Germinal center (tissue), 1 donor: ENCODE measurements at places on chromosomes 11 and 22.

DNA sequence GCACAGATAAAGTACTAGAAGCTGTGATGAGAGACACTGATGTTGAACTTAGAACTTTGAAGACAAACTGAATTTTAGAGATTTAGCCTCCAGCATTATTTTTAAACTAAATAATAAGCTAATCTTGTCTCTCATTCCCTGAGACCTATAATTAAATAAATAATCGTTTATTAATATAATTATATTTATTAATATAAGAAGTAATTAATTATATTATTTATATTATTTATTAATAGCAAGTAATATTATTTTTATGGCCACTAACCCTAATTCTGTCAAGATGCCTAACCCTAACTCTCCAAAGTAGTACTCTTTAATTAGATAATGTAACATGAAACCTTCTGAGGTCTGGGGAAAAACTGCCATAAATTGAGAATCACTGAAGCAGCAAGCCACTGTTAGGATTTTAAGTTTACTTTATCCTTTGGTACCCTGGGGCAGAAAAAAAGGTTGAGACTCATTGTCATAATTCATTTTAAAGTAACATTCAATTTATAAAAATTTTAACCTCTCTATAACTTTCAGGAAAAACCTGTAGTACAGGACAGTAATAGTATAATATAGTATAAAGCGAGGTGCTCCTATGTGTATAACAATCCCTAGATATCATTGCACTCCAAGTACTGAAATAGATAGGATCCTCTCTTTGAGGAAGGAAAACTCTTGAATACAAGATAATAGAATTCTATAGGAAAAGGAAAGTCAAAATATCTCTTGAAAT is 85.4 kb downstream of the TTC28 start:
- no peak for DNase-seq

DNA sequence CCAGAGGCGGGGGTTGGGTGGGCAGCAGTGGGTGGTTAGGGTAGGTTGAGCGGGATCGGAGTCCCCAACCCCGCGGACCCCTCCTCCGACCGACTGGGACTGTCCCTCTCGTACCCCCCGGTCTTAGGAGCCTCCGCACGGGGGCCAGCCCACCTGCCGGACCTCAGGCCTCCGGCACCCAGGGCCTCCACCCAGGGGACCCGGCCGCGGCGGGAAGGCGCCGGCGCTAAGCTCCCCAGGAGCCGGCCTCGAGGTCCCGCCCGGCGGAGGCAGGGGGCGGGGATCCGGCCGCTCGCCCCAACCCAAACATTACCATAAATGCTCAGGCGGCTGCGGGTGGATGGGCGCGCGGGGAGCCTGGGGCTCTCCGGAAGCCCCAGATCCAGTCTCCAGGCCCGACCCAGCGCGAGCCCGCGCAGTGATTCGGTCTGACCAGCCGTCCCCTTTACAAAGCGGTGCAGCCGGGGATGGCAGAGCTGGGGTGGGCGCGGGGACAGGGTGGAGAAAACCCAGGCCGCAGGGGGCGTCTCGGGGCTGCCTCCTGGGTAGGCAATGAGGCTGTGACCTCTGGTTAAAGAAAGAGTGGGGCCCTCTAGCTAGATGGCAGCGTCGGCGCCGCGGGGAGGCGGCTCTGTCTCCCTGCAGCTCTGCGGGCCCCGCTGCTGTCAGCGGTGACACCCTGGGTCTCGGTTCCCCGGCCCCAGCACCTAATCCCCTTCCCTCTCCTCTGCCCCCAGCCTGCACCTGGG is 4.0 kb upstream of the MCAM start:
- DNase-seq = peak; percentile 84

GRCh38 chr11:123286761-123287160 is 91.7 kb upstream of the CLMP start:
- DNase-seq = no peak

- no peak for DNase-seq
Observed at GRCh38 chr11:109553284-109553683, 131.3 kb downstream of the C11orf87 start.

DNA sequence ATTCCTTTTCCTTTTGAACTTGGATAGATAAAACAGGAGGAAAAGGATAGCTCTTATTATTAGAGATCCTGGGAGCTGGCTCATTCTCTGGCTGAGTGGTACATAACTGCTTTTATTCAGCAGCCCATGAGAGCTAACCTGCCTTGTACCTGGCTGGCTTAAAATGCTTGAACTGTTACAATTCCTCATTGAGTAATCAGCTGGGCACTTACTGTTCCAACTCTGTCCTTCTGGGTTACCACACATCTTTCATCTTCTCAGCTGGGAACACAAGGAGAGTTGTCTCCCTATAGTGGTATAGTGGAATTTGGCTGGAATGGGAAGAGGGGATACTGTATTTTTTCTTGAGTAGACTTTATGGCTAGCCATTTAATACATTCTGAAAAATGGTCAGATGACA is 39.8 kb upstream of the SPTBN2 start:
- no peak for DNase-seq

DNA sequence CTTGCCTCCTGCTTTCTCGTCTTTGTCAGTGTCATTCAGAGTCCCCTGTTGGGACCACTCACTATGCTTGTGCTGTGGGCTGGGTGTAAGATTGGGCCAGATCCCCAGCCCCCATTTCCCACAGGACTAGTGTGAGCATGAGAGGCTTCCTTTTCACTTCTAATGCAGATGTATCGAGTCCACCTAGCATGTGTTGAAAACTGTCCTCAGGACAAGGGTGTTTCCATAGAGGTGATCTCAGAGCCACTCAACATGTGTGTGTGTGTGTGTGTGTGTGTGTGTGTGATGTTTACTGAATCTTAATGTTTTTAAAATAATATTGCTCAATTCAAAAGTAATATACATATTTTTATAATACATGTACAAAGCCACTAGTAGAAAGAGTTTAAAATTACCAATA is 11.4 kb upstream of the CD44 start:
- no peak for DNase-seq

DNA sequence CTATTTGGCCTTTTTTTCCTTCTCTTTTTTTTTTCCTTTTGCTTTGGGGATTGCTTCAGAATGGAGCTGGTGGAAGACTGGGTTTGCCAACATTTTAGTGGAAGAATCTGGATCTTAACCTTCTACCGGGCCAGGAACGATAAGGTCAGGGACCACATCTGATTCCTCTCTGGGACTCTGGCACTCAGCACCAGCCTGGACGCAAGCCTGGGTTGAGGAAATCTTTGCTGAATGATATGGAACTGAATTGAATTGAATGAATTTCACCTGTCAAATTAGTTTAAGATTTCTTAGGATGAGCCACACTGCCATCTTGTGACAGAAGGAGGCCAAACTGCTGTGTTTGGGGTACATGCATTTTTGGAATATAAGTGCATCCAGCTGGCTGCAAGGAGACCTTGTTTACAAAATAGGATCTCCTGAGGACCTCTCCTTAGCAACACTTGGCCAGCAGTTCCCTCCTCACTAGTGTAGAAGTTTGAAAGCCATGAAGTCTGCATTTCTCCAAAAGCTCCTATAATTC is 30.4 kb downstream of the TPBGL start:
- no peak for DNase-seq

GRCh38 chr11:44621140-44621681 is 55.7 kb downstream of the CD82 start:
- peak; percentile 76 for DNase-seq

- no peak for DNase-seq
Observed at GRCh38 chr11:11536650-11537049, 85.2 kb downstream of the GALNT18 start.

DNA sequence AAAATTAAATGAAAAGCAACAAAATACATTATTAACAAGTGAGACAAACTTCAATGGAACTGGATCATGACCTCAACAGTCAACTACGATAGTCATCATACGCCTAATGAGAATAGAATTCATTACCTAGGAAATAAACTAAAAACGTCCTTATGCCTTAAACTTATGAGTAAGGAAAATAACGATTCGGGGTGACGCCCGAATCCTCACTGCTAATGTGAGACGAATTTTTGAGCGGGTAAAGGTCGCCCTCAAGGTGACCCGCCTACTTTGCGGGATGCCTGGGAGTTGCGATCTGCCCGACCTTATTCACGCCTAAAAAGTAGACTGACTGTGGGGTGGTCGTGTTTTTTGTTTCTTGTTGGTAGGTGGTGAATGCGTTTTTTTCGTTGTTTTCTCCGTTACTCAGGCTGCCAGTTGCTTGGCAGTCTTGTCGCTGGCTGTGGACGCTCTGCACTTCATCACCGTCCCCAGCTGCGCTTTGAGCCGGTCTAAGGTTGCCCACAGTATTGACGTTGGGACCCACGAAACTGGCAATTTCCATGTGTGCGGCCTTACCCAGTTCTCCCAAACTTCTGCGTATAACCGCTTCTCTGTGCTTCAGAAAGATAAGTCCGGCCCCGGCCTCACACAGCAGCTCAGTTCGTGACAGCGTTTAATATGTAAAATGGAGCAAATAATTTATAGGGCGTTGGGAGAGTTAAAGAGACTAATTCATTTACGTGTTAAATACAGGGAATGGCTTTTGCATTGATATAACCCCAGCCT is 593 bp upstream of the POLDIP3 start:
- DNase-seq = peak; percentile 85

DNA sequence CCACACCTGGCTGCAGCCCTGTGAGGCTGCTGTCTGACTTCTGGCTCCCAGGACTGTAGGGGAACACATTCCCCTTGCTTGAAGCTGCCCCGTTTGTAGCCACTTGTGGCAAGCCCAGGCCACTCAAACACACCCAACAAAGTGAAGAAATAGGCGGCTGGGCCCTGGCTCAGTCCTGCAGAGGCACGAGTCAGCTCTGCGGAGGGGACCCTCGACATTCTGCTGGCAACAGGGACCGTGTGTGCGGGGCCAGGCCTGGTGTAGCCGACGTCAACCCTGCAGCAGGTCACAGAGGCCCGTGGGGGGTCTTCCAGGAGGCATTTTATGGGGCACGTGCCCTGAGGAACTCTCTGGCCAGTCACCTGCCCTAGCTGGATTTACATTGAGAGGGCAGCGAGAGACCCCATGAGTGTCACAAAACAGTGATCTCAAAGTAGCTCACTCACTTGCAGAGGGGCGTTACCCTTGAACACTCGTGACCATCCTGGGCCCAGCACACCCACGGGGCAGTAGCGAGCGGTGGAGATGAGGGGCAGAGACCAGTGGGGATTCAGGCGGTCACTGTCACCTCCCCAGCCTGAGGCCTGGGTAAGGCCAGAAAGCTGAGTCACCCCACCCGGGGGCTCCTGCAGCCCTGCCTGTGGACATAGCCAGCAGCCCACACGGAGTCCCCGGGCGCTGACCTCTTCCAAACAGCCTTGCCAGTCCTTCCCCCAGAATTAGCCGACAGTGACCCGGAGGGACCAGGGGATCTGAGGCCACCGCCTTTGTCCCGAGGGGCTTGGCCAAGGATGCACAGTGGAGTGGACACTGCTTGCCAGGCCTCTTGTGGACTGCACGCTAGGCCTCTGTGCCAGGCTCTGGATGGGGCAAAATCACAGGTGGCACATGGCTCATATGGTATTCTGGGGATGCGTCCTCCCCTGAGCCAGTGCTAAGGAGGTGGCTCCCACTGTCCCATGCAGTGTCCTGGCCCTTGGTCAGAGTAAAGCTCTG is 139.5 kb downstream of the CTTN start:
- DNase-seq = no peak

- no peak for DNase-seq
Observed at GRCh38 chr11:107562647-107563208, 2.8 kb downstream of the ALKBH8 start.

DNA sequence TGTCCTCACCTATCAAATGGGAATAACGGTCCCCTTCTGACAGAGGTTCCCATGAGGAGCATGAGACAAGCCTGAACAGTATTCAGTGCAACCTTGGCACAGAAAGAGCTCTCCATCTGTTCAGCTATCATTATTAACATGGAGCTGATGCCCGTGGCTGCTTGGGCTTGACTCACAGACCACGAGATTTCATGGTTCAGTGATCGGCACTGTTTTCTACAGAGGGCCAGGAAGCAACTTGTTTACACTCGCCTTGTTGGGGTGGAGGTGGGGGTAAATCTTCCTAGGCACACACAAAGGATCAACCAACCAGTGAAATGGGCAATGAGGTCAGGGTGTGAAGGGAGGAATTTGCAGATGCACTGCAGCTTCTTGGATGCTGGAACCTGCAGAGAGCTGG is 88.2 kb downstream of the CWC15 start:
- no peak for DNase-seq

DNA sequence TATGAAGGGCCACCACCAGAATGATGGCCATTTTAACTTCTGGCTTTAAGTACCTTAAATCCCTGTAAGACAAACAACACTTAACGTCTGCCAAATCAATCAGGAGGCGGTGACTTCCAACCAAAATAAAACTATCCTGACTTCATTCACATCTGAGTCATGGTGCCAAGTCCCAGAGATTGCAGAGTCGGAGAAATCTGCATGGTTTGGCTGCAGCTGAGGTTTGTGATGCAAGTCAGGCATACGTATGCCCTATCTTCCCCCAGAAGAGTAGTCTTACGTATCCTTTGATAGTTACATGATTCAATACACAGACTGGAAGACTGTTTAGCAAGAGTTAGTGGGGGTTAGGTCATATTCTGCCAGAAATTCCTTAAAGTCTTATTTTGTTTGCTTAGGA is 1.7 kb upstream of the GAB2 start:
- no peak for DNase-seq

DNA sequence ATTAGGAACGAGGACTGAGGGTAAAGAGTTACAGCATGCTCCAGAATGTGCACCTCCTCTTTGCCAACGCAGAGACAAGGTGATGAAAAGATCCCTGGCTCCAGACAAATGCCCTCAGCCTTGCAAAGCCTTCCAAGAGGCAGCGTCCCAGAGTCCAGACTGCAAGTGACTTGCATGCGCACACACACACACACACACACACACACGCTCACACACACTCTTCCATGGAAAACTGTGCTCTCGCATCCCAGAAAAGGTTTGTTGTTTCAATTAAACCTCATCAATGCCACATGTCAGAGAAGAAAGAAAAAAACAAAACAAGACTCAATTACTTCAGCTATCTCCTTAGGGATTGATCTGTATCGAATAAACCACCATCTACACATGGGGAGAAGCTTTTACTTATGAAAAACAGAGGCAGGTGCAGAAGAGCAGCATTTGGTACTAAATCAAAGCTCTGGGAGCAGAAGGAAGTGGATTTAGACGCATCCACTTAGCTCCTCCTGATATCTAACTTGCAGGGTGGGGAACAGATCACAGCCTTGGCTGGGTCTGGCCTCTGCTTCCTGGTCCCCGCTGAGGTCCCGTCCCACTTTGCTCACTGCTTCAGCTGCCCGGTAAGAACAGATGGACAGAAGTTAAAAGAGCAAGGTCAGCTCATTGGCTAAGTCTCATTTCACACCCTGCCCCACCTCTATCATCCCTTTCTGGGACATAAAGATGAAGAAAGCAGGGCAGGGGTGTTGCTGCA is 249.8 kb upstream of the BLID start:
- no peak for DNase-seq
